ENCODE measurements at places on chromosomes 7 and 10.

GRCh38 chr10:62669341-62669740 lies 135.2 kb upstream of the ADO start:
- DNase-seq: no peak

GRCh38 chr10:34305189-34305588 lies 509.9 kb downstream of the PARD3 start:
- peak; percentile 67 for DNase-seq

DNA sequence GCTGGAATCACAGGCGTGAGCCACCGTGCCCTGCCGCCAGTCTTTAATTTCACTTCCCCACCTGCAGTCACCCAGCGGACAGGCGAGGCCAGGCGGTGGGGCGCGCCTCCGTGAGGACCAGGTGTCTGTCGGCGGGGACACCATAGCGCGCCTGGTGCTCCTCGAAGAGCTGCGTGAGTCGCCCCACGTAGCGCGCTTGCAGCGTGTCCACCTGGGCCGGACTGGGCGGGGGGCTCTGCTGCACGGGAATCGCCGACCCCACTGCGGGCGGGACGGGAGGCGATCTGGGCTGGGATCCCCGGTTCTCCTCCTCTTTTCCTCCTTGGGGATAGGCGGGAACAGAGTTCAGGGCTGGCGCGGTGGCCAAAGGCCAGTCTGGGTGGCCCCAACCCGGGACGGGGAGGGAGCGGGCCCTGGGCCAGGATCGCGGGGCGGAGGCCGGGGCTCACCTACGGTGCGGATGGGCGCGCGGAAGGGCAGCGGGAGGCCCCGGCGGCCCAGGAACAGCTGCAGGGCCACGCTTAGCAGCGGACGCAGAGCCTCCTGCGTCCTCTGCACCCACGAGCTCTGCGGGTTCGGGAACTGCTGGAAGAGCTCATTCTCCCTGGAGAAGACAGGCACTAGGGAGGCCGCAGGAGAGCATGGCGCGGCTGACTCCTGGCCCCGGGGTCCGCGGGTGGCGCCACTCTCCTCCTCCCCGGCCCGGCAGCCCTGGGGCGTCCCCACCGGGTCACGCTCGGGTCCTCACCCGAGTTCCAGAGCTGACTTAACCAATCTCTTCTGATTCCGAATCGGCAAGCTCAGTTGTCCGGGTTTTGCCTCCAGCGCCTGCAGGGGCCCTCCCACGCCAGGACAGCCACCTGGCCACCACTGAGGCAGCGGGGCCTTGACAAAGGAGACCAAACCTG lies 1.1 kb upstream of the MOGAT3 start:
- no peak for DNase-seq

DNA sequence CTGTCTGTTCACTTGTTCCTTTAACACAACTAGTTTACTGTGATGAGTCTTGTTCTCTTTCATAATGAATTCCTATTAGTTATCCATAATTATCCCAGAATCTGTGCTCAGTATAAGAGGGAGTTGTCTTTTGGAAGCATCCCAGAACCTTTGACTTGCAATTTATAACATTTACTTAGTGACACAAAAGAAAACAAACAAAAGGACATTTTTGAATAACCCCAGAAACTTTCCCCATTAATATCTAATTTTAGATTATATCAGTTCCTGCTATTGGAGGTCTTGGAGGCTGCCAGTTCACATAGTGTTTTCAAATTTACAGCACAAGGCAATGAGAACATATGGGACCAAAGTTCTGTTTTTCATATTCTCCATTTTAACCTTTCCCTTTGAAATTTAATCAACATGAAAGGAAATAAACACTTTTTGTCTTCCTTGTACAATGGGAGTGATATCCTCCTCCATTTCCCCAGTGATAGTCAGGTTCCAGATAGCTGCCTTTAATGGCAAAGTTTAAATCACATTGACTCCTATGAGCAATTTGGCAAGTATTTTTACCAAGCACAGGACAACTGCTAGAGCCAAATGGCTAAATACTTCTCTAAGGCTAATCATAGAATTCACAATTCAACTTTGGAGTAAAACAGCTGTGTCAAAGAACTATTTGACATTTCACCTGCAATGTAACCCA lies 37.1 kb upstream of the GNAT3 start:
- no peak for DNase-seq

- no peak for DNase-seq
Observed at GRCh38 chr10:43155741-43156140, 17.5 kb downstream of the CSGALNACT2 start.
